ENCODE measurements at places on chromosomes 12 and 14.

DNA sequence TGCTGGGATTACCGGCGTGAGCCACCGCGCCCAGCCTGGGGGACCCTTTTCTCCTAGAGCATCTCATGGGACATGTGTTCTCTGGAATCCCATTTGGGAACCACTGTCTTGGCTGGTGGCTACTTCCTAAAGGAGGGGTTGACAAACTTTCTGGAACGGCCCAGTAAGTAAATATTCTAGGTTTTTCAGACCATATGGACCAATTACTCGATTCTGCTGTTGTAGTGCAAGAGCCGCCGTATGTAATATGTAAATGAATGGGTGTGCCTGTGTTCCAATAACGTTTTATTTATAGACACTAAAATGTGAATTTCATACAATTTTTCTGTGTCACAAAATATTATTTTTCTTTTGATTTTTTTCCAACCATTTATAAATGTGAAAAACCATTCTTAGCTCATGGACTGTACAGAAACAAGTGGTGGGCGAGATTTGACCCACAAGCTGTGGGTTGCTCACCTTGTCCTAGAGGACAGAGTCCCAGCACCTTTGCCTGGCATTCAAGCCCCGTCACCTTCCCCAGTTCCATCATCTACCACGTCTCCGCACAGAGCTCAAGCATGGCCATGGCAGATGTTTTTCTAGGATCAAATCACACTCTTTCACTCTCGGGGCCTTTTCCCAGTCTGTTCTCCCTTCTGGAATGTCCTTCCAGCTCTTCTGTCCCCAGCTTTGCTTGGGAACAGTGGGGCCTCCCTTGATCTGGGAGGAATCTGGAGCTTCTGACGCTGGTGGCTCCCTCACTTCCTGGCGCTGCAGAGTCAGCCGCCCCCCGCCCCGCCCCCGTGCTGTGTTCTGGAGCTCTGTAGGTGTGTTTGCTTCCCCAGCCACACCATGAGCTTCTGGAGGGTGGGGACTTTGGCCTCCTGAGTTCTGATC lies 17.9 kb upstream of the RCOR1 start:
- no peak for DNase-seq

GRCh38 chr12:124254126-124254525 lies 40.8 kb upstream of the RFLNA start:
- DNase-seq: no peak

DNA sequence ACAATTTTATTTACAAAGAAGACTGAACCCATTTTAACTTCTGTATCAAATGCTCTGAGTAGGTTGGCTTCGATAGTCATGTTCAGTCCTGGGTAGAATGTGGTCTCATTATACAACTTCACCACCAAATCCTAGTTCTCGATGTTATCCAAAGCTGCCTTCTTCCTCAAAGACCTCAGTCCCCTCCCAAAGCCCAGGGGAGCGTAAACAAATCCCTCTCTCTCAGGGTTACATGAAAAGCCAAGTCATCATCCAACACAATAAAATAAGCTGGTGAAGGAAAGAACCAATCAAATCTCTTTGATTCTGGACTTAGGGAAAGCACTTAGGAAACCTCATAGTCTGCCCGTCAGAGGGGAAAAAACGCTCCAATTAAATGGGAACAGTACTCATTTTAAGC lies 9.1 kb downstream of the PTCSC3 start:
- DNase-seq: no peak

DNA sequence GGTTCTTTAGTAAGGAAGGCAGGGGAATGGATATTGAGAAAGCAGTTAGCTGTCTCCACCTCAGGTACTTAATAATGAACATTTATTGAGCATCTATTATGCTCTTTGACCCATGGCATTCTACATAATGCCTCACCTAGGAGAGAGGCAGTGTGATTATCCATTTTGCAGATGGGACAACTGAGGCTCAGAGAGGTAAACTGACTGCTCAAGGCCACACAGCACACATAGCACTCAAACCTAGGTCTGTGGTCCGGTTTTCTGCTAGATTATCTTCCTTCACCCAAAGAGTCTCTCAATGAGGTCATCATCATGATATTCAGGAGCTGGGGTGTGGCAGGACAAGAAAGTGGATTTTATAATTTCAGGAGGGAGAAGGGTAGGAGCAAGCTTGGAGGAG lies 199.1 kb upstream of the LHX5 start:
- no peak for DNase-seq

GRCh38 chr12:47396902-47397663 lies 308.7 kb downstream of the RPAP3 start:
- DNase-seq: no peak

DNA sequence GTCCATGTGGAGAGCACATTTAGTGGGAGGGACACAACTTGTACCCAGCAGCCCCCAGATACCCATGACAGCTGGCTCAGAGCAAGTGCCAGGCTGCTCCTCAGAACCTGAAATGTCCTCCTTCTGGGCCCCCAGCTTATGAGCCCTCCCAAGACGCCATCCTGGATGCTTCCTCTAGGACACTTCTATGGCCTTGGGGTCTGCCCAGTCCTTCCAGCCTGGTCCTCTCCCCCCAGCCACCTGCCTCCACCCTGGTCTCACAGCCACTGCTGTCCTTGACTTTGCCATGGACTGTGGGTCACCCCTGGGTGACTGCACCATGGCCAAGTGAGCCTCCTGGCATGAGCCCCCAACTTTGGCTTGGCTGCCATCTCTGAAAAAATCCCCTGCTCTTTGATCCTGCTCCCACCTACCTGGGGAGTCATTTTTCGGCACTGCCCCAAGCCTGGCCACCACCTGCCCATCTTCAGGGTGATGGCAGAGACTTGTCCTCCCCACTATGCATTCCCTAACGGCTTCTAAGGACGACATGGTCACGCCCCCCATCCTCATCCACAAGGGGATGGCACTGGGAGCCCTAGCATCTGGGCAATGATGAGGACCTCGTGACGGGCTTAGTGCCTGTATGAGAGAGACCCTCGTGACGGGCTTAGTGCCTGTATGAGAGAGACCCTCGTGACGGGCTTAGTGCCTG lies 323.7 kb downstream of the TMEM121 start:
- DNase-seq: no peak

- DNase-seq: no peak
Observed at GRCh38 chr12:16586350-16587109, 19.4 kb downstream of the LMO3 start.

GRCh38 chr12:90028635-90029051 lies 320.0 kb upstream of the ATP2B1 start:
- DNase-seq: no peak

DNA sequence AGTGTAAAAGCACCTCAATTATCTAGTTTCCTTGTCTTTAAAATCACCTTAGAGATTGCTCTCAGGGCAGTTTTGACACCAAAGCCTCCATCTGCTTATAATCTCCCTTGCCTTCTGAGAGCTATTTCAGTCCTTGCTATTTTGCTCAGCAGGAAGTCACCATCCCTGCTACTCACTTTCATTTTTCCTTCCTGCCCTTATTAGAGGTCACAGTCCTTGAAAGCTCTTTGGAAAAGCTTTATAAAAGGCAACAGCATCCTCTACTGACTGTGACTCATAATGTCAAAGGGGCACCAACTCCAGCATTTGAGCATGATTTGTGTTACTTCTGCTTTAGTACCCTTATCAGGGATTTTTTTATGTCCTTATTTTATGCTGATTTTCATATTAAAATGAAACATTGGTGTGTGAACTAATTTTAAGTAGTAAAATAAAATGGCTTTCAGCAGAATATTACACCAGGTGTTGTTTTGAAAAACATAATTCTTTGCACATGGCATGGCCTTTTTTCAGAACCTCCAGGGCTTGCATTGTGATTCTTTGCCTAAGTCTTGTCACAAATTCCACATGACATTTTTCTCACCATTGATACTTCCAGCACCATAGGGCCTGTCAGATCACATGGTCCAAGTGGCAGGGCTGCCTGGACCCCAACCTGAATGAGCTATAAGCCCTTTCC lies 213.0 kb downstream of the ADAMTS20 start:
- DNase-seq: no peak

GRCh38 chr12:18296201-18296908 lies 35.0 kb downstream of the PIK3C2G start:
- DNase-seq: no peak

DNA sequence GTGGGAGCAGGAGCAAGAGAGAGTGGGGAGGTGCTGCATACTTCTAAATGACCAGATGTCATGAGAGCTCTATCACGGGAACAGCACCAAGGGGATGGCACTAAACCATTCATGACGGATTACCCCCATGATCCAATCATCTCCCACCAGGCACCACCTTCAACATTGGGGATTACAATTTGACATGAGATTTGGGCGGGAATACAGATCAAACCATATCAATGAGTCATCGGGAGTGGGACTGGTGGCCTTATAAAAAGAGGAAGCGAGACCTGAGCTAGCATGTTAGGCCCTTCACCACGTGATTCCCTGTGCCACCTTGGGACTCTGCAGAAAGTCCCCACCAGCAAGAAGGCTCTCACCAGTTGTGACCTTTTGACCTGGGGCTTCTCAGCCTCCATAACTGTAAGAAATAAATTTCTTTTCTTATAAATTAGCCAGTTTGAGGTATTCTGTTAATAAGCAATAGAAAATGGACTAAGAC lies 28.7 kb downstream of the COX8C start:
- no peak for DNase-seq

GRCh38 chr14:37122288-37122687 lies 50.1 kb downstream of the SLC25A21 start:
- no peak for DNase-seq

GRCh38 chr12:57853864-57854556 lies 7.5 kb upstream of the CTDSP2 start:
- DNase-seq: no peak

DNA sequence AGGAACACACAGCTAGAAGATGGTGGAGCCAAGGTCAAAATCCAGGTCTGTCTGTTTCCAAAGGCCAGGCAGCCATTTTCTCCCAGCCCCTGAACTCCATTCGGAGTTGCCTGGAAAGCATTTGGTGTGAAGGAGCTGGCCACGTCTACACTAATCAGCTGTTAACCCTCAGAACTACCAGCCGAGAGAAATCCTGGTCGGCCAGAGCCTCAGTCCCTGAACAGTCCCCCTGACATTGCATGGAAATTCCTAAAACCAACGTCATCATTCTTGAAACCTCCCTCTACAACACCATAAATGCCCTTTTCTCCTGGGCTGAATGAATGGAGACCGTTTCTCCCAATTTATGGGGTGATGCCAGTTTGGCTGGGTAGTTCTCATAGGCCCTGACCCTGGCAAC lies 245.6 kb downstream of the SLC41A2 start:
- DNase-seq: no peak

DNA sequence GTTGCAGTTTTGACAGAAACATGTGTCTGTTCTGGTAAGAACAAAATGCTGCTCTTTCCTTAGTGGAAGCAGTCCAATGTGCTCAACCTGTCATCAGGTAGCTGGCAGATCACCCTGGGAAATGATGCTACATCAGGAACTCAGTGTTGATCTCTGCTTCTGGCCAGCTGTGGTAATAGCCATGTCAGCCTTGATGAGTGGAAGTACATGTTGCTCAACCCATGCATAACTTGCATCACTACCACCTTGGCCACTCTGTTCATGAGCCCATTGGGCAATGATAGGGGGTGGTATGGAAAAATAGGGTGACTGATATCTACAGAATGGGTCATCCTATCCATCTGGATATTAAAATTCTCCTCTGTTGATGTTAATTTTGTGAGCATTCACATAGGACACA lies 411.0 kb downstream of the C12orf50 start:
- no peak for DNase-seq

GRCh38 chr12:50533971-50534370 lies 29.2 kb downstream of the DIP2B start:
- DNase-seq: no peak

GRCh38 chr12:90335566-90335965 lies 619.4 kb downstream of the CCER1 start:
- no peak for DNase-seq

DNA sequence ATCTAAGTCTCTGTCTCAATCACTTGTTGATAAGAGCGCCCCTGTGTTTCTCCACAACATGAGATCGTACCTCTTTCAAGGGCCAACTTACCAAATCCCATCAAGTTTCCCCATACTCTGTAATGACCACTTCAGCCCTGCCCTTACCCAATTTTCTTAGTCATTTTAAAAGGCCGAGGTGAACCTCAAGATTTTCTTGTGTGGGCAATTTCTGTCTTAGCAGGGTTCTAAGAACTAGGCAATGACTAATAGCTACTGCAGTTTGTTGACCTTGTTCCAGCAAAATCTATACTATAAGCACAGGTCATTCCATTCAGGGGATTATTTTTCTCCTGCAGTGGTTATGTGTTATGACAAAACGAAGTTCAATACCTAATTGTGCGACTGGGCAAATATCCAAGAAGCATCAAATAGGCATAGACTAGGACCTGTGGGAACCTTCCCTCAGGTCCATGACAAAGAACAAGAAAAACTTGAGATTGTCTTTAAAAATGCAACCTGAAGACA lies 359.8 kb downstream of the PCNX1 start:
- no peak for DNase-seq

DNA sequence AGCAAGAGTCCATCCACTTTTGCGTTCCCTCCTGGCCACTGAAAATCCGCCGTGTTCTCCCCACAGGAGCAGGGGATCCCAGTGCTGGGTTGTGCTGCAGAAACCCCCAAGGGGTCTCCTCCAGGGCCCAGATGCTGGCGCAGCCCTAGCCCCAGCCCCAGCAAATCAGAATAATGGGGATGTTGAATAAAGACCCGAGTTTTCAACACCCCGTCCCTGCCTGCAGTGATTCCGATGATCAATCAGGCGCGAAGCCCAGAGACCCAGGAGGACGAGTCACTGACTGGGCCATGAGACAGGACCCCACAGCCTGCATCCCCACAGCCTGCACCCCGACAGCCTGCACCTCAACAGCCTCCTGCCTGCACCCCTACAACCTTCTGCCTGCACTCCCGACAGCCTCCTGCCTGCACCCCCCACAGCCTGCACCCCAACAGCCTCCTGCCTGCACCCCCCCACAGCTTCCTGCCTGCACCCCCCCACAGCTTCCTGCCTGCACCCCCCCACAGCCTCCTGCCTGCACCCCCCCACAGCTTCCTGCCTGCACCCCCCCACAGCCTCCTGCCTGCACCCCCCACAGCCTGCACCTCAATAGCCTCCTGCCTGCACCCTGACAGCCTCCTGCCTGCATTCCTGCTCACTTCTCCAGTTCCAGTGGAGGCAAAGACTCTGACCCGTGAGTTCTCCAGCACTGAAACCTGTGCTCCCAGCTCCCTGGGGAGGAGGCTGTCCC lies 37.2 kb downstream of the TNFAIP2 start:
- no peak for DNase-seq

DNA sequence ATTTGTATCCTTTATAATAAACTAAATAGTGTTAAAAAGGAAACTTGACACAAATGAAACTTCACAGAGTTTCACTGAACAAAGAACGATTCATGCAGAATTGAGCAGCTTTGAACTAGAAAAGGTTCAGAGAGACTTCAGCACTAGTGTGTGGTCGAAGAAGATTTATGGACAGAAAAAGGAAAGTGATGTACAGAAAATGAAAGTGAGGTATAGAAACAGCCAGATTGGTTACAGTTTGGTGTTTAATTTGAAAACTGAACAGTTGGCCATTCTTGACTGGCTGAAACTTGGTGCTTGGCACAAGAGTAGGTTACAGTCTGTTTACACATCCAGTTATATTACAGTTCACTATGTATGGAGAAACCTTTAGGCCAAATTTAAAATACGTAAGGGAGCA lies 207.1 kb downstream of the GALC start:
- no peak for DNase-seq

GRCh38 chr14:56324454-56324853 lies 206.2 kb downstream of the PELI2 start:
- DNase-seq: no peak
